ENCODE measurements at places on chromosomes 12 and 14.

DNA sequence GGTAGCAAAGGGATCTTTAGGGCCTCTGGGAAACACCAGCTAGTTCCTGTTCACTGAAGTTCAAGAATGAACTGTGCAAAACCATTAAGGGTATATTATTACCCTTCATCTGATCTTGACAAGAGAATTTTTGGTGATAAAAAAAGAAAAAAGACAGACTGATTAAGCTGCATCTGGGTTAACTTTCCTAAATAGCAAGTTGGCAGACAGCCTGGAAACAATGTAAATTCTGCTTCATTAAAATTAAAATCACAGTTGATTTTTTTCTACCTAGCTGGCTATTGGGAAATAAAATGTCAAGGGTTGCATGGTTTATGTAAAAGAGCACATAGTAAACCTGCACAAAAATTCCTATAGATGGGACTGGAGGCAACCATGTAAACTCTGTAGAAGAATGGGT is 126.6 kb upstream of the PRKD1 start:
- DNase-seq = no peak

DNA sequence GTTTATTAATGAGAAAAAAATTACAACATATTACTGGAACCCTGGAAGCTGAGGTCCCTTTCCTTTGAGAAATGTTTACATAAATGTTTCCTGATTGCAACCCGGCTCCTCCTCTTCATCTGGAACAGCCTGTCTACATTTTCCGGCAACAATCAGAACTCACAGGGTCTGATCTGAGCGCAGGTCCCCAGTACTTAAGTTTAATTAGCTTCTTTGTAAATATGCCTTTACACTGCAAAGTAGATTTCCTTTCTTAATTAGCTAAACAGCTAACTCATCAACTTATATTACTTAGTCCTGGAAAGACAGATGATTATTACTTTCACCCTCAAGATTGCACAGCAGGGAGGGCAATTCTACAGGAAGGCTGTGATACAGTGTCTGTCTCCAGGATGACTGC is 213.0 kb downstream of the MON2 start:
- DNase-seq = no peak

DNA sequence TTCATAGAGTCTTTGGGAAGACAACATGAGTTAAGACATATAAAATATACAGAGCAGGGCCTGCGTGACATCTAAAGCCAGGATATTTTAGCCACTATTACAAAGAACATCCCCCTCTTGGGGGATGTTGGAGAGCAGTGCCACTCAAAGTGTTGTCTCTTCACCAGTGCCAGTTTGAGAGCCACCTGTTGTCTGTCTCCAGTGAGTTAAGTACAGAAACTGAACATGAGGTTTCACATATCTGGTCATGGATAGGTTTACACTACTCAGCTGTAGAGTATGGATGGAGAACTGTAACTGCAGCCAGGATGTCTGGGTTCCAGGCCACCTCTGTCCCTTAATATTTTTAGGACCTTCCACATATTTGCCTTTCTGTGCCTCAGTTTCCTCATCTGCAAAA is 39.1 kb downstream of the RNFT2 start:
- DNase-seq = no peak

DNA sequence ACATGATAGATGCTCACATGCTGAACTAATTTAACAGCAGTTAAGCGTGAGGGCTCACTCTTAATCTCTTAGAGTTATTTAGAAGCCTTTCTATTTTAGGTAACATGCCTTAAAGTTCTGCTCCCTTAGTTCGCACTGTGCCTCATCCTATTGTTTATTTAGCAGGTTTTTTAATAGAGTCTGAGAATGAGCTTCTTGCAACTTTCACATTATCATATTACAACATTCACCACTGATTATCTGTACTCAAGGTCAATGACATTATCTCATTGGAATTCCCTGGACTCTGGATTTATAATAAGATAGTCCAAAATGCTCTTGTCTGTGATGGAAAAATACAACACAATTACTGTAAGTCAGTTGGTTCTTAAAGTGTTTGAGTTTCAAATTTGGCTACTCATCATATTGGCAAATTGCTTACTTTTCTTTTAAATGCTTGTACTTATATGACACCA is 183.6 kb upstream of the SLC38A2 start:
- peak; percentile 83 for DNase-seq

DNA sequence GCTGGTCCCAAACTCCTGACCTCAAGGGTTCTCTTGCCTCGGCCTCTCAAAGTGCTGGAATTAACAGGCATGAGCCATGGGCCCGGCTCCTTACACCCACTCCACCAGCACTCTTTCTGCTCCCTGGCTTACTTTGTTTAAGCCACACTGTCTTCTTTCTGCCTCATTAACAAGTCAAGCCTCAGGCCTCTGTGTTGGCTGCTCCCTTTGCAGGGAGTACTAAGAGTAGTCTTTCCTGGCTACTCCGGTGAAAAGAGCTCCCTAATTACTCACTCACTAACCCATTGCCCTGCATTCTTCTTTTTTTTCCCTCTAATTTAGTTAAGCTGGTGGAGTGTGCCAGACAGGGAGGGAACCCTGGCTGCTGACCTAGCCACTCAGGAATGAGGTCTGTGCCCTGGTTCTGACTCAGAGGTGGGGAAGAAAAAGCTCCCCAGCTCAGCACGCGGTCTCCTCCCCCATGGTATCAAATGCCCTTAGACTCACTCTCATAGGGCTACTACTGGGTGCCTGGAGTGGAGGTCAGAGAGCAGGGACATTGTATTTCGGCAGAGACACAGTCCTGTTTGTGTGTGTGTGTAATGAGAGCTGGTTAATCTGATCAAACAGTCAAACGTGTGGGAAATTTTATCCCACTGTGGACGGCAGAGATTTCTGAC is 19.8 kb downstream of the GALNT6 start:
- DNase-seq = peak; percentile 96

- no peak for DNase-seq
These were observed 14.7 kb downstream of the TUBA1A start for GRCh38 chr12:49174218-49174617.
